NCI-H524 (cell line): ENCODE measurements at places on chromosomes 5 and 9.

DNA sequence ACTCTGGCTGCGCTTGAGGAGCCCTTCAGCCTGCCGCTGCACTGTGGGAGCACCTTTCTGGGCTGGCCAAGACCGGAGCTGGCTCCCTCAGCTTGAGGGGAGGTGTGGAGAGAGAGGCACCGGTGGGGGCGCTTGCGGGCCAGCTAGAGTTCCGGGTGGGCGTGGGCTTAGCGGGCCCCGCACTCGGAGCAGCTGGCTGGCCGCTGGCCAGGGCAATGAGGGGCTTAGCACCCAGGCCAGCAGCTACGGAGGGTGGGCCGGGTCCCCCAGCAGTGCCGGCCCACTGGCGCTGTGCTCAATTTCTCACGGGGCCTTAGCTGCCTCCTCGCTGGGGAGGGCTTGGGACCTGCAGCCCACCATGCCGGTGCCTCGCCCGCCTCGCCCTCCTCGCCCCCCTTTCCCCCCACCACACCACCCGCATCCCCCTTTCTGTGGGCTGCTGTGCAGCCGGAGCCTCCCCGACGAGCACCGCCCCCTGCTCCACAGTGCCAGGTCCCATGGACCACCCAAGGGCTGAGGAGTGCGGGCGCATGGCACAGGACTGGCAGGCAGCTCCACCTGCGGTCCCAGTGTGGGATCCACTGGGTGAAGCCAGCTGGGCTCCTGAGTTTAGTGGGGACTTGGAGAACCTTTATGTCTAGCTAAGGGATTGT is 954.5 kb downstream of the DTWD2 start:
- DNase-seq = no peak

DNA sequence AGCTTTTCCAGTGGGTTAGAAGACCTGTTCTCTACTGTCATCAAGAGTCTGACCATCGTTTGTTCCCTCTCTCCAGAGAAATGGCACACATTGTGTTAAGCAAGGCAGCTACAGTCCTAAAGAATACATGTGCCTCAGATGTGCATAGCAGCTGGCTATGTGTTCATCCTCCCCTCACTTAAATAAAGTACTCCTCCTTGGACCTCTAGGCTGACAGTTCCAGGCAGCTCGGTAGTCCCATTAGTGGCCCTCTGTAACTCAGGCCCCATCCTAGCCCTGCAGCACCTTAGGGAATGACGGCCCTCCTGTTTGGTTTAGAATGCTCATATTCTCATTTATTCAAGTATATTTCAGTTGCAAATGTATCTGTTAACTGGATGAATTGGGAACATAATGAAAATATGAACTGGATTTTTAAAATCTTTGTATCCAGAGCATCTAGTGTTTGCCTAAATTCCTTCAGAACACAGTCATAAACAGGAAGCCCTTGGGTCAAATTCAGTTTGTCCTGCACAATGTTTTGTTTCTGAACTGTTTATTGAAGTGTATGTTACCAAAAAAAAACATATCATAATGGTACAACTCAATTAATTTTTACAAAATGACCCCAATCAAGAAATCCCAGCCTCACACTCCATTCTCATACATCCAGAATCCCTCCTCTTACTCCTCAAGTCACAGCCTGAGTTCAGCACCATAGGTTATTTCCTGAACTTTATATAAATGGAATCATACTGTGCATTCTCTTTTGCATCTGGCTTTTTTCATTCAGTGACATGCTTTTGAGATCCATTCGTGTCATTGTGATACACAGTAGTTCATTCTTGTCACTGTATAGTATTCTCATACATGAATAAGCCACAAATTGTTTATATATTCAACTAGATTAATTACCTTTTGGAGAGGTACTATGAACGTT is 1.6 kb upstream of the ASPN start:
- no peak for DNase-seq

- no peak for DNase-seq
Observed at GRCh38 chr5:141421489-141421855, 621 bp downstream of the PCDHGA11 start.

- no peak for DNase-seq
Observed at GRCh38 chr9:32394381-32395049, 10.1 kb downstream of the ACO1 start.

DNA sequence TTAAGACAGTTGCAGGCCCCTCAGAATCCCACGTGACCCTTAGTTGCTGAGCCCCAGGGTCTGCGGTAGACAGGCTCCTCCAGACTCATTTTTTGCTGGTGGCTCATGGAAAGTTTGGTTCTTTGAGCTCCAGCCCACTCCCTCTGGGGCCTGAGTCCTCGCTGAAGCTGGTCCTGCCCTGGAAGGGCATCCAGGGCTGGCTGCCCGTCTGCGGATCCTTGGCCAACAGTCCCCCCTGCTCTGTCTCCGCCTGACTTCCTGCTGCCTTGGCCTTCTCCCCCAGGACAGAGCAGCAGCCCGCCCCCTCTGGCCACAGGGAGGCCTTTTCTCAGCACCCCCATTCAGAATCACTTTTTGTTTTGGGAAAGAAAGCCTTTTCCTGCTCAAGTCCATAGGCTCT is 24.4 kb downstream of the SLC6A7 start:
- DNase-seq = no peak
